Hematopoietic multipotent progenitor cell treated with erythropoietin and hydrocortisone succinate and interleukin-3 and kit ligand, for 6 days (in vitro differentiated cells): ENCODE measurements at places on chromosomes 12 and 14.

- no peak for DNase-seq
These were observed 137.7 kb downstream of the MON2 start for GRCh38 chr12:62604373-62604772.

DNA sequence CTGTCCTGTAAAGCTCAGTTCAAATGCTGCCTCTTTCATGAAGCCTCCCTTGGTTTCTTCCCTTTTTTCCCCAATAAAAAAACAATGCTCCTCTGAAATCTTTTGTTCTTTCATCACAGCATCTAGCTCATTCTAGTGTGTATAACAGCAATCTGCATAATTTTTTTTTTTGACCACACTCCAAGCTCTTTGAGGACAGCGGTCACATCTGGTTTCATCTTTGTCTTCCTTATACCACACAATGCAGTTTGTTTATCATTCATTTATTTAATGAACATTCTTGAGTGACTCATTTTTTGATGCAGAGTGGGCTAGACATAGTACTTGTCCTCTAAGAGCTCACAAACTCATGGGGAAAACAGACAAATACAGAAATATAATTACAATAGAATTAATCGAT lies 7.3 kb downstream of the GNG2 start:
- no peak for DNase-seq

DNA sequence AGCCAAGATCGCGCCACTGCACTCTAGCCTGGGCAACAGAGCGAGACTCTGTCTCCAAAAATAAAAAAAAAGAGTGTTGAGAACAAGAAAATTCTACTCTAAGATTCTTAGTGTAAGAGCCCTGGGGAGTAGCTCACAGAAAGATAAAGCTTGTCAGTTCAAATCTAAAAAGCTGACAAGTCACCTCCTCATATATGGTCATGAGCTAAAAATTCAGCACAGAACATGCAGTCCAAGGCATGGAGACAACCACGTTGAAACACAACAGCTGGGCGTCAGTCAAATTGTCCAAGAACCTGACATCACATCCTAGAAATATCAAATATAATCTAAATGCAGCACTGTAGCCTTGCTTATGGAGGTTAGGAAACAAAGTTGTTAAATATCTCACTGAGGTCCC lies 47.8 kb downstream of the CLIP1 start:
- DNase-seq, result no peak

GRCh38 chr14:49792618-49793017 lies 24.7 kb downstream of the KLHDC2 start:
- DNase-seq, result no peak

- no peak for DNase-seq
These were observed 149.9 kb upstream of the FBXO33 start for GRCh38 chr14:39582028-39582654.

- no peak for DNase-seq
These were observed 46.4 kb downstream of the KRT80 start for GRCh38 chr12:52145228-52146088.

DNA sequence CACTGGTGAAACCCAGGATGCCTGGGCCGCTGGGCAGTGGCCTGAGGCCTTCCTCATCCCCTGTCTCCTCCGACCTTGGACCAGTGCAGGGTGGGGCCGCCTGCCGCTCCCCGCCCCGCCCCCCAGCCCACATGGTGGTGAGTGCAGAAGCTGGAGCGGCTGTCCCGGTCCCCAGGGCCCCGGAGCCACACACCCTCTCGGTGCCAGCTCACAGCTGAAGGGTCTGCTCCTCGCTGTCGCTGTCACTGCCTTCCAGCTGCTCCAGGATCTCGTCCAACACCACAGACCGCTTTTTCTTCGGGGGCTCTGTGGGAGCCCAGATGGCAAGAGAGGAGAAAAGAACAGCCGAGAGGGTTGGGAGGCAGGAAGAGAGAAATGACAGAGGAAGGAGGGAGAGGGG lies 143.1 kb downstream of the RBM19 start:
- DNase-seq, result no peak

DNA sequence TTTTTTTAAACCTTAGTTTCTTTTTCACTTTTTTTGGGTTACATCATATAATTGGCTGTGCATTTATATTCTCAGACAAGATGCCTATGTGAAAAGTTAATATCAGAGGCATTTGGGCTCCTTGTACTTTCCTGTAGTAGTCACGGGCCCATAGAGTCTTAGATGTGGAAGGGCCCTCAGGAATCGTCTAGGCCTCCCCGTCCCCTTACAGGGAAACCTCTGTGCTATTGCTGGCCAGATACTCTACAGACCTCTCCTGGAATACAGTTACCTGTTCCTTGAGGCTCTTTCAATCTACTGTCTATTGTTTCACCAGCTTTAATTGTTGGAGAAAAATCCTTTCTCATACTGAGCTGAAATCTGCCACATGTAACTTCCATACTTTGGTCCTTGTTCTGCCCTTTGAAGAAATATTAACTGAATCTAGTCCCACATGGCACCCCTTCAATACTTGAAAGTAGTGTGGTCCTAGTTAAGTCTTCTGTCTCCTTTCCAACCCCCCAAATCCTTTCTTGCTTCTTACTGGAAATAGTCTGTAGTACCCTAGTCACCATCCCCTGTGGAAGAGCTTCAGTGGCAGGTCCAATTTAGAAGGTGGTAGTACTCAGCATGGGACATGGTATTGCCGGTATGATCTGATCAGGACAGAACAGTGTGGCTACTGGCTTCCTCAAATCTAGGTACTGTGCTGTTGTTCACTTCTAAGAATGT lies 3.1 kb downstream of the ATP23 start:
- no peak for DNase-seq

DNA sequence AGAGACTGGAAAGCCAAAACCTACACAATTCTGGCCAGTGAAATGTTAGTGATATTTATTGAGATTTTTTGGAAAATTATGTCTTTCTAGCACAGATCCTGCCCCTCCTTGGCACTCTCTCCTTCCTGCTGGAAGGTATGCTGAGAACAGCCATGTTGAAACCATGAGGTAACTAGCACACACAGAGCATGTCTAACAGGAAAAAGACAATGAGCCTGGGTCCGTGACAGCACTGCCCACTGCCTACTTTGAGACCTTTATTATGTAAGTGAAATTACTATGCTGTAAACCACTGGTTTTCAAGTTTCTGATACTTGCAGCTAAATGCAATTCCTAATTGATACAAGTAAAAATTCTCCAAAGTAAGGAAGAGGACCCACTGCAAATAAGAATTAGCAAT lies 81.6 kb upstream of the SINHCAF start:
- DNase-seq, result no peak

DNA sequence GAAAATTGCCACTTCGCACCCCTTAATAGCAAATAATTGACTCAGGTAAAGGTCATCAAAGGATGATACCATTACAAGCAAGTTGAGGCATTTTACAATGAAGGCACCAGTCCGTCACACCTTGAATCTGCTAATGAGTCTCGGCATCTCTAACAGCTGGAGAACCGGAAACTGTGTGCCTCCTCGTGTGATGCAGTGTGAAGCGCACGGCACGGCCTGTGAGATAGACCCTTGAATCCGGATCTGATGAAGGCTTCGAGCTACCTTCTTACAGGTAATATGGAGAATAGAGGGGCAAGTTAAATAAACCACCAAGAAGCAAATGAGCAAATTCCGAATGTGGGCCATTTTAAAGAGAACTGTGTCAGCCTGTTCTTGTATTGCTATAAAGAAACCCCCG lies 19.8 kb upstream of the TUBA1A start:
- no peak for DNase-seq

DNA sequence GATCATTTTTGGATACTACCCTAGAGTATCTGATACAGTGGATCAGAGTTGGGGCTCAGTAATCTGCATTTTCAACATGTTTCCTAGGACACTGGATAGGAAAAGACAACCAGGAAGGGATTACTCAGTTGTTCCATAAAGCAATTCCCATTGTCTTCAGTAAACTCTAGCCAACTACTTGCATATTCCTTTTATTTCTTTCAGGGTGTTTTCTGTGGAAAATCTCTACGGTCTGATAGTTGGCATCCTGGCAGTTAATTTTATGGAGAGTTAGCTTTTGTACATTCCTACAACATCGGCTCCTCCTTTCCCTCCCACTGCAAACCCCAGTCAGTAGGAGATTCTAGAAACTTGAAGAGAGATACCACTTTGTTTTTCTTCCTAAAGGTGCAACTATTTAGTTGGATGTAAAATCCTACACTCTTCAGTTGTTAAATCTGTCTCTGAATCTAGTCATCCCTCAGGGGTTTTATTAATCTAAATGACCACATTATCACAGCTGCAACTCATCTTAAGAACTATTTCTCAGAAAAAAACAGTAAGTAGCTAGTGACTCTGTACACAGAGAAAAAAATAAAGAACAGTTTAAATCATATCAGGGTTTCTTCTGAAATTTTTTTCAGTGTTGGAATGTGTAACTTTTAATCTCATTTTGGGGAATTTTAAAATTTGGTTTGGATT lies 103.9 kb downstream of the PDE3A start:
- no peak for DNase-seq

DNA sequence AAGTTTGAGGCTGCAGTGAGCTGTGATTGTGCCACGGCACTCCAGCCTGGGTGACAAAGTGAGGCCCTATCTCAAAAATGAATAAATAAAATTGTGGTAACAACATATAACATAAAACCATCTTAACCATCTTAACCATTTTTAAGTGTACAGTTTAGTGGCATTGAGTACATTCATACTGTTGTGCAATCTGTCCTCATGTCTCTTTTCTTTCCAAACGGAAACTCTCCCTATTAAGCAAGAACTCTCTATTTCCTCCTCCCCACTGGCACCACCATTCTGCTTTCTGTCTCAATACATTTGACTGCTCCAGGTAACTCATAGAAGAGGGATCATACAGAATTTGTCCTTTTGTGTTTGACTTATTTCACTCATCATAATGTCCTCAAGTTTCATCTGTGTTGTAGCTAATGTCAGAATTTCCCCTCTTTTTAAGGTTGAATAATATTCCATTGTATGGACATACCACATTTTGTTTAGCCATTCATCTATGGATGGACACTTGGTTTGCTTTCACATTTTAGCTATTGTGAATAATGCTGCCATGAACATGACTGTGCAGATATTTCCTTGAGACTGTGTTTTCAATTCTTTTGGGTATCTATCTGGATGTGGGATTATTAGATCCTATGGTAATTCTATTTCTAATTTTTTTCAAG lies 4.4 kb upstream of the MARK3 start:
- no peak for DNase-seq

- peak; percentile 35 for DNase-seq
These were observed 2.7 kb downstream of the KTN1 start for GRCh38 chr14:55582746-55583145.

DNA sequence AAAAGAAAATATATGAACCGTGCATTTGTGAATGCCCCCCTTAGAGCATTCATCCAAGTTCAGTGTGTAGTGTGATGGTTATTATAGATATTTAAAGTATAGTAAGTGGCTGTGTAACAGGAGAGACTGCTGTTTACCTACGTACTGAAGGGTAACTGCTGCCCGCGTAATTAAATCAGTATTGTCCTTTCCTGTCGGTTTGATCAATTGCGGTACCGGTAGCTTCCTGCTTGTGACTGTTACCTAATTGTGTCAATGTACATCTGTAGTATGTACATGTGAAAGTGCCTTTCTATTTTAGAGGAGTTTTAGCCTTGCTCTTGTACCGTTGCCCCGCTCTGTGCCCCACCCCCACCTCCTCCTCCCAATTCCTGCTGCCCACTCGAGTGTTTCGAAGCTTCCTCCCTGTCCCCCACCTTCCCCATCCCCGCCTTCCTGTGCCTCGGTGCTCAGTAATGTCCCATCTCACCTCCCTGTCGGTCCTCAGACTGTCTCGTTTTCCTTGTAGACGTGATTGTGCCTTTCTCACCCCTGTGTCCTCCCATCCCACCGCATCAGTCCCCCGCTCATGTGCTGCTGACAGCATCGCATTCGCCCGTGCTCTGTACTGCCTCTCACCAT lies 75.0 kb downstream of the KICS2 start:
- no peak for DNase-seq

DNA sequence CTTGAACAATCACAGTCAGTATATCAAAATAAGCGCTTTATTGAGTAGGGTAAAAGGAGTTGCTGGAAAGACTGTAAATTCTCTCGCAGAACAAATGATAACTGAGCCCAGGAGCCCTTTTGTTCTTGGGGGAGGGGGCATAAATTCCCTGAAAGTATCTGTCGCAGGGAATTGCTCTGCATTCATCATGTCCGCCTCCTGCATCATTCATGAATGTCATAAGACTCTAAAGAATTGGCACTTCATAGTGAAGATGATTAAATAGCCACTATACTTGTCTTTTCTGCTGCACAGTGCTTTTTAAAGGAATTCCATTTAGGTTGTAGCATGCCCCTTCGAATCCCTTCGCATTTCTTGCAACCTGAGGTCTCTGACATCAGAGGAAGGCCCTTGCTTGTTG lies 762.3 kb downstream of the DIO2 start:
- no peak for DNase-seq
